ENCODE measurements at places on chromosomes 2 and 18.
A peak's percentile ranks its signal among the peaks of the same experiment; 100 is the strongest.

DNA sequence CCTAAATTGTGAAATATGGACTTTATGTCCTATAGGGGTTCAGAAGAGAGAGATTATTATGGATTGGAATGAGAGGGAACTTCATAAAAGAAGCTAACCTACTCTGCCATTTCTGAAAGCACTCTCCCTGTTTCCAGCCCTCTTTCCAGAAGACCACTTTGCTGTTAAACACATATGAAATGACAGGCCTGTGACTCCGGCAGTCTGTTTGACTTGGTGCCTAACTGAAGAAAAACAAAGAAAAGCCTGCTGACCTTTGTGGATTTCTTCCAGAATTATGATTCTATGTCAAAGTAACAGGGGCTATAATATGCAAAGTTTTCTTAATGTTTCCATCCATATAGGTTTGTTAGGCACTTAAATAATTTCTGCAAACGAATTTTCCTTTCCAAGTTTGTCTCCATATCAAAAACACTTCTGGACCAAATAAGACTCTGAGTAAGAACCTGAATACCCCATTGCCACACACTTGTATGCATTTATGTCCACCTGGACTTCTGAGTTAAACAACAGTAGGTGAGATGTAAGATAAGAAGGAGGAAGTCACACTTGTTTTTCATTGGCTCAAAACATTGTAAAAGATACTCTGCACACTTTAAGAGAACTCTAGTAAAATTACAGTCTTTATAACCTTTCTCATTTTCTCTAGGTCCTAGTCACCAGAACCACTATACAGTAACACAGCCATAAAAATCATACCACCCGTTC is 111.7 kb downstream of the PIEZO2 start:
- no peak for DNase-seq

- no peak for DNase-seq
Measured at GRCh38 chr18:35745814-35746213, 164.3 kb downstream of the GALNT1 start.

- peak; percentile 31 for DNase-seq
Measured at GRCh38 chr18:8279781-8280330, 329.4 kb upstream of the RAB12 start.

GRCh38 chr2:109265369-109265768 is 136.4 kb downstream of the SH3RF3 start:
- DNase-seq = no peak

- peak; percentile 1 for DNase-seq
Measured at GRCh38 chr2:74441690-74442482, at the start of gene RTKN. Gene RTKN (minus strand): TSS chr2:74441937. CDS start chr2:74441816, 121 bp downstream.

DNA sequence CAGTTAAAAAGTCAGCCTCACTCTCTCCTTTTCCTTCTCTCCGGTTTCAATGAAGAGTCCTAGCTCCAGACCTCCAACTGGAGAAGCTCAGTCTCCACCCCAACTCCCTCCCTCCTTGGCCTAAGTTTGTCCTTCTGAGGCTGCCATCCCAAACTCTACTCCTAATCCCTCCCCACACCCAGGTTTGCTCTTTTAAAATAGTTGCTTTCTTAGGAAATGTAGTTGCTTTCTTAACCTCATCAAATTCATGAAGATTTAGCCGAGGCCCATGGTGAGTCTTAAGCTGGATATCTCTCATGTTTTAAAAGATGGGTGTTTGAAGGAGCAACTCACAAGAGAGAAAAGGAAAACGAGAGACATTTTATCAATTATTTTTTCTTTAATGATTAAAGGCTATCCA is 937 bp upstream of the LANCL1 start:
- no peak for DNase-seq

GRCh38 chr2:71940695-71941094 is 207.0 kb downstream of the CYP26B1 start:
- no peak for DNase-seq

DNA sequence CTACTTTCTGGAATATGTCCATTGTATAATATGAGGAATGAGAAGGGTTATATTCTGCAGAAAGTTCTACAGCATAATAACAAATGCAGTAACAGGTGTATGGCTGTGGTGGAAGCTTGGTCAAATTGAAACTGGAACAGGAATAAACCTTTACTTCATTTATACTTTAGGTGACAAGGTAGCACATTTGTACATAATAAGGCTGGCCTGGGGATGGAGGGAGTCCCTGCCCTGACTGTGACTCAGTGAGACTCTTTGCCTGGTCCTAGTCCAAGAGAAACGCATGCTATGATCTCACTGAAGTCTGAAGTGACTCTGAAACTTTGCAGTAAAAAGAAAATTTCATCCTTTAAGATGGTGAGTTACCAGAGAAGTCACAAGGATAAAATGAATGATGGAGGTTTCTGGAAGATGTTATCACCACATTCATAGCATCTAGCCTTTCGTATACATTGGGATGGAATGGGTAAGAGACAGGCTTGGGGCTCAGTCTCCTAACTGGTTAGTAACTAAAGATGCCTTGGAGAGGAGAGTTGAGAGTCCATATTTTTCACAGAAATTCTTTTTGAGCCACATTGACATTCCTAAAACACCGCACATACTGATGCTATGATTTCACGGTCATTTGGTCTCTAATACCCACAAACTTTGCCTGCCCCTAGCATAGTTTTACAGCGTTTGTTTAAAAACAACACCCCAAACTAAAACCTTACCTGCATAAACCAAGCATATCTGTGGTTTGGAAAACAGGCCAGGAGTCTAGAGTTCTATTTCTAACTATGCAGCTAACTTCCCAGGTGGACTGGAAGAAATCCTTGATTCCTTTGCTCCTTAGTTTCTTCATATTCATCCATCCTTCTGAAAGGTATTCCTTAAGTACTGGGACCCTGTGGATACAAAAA is 42.4 kb upstream of the NABP1 start:
- no peak for DNase-seq

DNA sequence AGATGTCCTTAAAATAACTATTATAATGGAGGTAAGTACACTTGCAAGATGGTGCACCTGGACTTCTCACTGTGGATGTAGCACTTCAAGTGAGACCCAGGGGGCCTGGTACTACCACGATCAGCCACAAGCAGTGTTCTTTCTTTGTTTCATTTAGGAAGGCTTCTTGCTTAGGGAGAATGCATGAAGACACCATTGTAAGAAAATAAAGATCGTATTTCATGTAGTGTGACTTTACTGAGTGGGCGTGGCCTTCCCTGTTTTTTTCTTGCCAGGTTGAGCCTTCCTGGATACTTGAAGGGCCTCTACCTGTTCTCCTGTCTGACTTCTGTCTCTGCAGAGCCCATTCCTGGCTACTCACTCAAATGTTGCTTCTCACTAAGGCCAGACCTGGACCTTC is 615.6 kb upstream of the SOX11 start:
- DNase-seq = no peak

DNA sequence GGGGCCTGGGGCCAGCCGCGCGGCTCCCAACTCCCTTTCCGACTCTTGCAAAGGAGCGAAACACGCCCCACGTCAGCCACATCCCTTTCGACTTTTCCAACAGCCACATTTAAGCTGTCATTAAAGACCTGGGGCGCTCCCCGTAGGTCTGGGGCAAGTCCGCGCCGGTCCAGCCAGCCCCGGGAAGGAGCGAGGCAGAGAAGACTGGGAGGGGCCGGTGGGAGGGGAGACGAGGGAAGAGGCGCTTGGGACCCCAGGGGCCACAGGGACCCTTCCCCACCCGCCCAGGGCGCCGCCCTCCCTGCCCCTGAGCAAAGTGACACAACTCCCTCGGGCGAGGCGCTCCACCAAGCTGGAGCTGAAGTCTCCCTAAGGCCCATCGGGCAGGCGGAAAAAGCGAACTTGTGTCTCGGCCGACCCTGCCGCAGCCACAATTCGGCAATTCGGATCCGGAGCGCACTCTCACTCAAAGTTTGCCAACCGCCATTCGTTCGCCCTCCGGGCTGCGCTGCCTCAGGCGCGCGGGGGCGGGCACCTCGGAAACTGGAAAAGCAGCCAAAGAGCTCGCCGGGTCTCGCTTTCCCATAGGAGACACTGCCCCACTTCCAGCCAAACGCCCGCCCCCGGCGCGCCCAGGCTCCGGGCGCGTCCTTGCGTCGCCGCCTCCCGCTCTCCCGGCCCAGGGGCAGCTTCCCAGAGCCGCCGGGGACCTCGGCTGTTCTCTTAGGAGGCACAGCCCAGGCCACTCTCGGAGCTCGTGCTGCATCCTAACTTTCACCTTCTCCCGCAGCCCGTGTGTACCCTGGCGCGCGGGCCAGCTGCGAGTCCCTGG is 1.1 kb upstream of the KCTD1 start:
- DNase-seq = peak; percentile 44

DNA sequence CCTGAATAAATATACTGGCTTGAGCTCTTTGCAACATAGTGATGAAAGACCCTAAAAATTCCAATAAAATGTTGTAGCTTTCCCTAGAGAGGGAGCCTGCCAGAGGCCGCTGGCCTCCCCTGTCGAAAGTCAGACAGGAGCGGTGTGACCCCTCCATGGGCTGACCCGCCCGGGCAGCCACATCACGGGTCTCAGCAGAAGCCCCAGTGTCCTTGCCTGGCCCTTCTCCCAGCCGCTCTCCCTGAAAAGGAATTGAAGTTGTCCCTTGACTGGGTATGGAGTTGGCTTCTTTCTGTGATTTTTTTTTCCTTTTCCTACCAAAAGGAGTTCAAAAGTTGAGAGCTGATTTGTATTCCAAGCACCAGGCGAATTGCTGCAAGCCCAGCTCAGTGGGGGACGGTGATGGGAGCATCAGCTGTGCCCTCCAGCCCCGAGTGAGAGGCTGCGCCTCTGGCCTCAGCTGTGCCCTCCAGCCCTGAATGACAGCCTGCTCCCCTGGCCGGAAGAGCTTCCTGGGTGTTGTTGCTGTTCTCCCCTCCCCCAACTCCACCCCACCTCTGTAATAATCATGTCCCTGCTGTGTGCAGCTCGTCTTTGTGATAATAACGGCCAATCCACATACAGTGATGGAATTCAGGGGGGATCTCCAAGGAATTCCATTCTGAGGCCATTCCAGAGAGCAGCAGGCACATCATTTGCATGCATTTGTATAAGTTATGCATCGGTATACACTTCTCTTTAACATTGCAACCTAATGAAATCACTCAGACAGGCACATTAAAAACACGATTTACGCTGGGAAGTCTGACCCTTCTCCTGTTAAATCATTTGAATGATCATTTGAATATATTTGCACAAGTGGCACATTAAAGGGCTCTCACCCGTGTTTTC is 501.0 kb downstream of the EIPR1 start:
- DNase-seq = peak; percentile 45

DNA sequence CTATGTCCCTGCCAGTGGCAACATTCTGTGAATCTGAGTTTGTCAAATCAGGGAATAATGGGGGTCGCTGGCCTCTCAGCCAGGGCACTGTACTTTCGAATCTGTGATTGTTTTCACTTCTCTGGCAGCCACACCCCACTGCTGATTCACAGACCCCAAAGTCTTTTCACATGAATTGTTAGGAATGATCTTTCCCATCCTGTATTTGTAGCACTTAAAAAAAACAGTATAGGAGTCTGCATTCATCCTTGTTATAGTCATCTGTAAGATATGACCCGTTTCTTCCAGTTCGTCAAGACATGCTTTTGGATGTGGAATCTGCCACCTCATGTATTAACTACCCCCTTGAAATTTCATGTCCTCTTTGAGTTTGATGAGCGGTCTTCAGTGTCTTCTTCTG is 928 bp downstream of the NAGK start:
- no peak for DNase-seq

DNA sequence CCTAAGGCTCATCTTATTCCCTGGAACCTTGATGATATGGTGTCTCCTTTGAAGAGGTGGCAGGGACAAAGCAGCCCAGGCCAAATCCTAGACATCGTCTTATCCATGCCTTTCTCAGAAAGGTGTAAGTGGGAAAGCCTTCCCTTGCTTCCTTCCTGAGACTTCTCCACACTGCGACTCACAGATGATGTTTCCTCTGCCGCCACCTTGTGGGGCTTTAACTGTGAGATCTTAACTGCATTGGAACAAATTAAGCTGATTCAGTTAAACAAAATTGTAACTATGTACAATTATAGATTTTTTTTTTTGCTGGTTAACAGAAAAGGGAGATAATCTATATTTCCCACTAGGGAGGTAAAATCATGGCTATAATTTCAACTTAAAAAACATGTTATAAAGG is 10.0 kb upstream of the GCA start:
- peak; percentile 63 for DNase-seq
